ENCODE measurements at places on chromosomes 1 and 21.

DNA sequence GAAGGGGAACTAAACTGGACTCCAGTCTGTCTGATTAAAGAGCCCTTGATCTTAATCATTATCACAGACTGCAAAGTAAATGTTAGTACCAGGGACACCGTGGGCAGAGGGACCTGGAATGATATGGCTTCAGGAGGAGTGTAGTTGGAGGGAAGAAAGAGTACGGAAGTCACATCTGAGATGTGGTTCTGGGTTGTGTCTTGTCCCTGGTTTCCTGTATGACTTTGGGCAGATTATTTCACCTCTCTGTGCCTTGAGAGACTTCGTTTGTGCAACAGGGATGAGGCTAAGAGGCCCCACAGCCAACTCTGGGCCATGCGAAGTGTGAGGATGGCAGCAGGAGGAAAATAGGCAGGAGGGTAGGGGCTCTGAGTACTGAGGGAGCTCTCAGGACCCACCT, 76.1 kb upstream of the SLC2A1 start:
- DNase-seq, result no peak

DNA sequence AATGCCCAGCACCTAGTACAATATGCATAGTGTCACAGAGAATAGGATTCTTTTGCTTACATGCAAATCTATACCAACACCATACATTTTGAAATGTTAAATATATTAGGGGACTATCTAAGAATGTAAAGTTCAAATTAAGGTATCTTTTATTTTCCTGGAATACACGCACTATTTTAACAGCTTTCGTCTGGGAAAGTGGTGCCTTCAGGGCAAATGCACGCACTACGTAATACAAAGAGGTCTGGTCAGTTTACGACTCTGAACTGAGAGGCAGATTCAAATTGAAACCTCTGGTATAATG, 931 bp downstream of the FUBP1 start:
- DNase-seq, result no peak

DNA sequence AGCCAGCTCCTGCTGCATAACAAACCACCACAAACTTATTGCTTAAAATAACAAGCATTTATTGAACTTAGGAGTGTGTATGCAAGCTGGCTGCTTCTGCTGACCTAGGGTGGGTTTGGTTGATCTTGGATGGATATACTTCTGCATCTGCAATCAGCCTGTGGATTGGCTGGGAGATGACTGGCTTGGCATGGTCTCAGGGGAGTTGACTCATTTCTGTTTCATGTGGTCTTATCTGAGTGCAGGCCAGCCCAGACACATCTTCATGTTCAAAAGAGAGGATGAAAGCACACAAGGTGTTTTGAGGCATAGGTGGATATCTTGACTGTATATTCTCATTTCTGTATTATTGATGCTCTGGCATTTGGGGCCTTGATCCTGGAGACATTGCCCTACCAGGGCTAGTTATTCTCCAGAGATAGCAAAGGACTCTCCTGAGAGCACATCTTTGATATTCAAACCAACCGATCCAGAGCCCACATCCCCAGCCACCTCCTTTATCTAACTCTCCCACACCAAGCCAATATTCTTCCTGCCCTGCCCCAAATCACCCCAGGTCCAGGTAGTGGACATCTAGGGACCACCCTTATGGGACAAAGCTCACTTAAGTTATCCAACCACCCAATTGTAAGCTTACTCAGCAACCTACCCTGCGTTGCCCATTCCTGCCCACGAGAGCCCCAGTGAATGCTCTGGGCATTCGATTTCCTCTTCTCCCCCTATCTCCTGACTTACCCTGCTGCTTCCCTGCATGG, 350.8 kb downstream of the PTPRU start:
- no peak for DNase-seq

- DNase-seq, result no peak
These were observed 86.2 kb downstream of the TLR5 start for GRCh38 chr1:223056802-223057201.

GRCh38 chr1:178724728-178725465, at the start of gene RALGPS2:
TSS of gene RALGPS2 (plus strand) at chr1:178725244. CDS start at chr1:178776765, 51,521 bp downstream.
- peak; percentile 74 for DNase-seq

DNA sequence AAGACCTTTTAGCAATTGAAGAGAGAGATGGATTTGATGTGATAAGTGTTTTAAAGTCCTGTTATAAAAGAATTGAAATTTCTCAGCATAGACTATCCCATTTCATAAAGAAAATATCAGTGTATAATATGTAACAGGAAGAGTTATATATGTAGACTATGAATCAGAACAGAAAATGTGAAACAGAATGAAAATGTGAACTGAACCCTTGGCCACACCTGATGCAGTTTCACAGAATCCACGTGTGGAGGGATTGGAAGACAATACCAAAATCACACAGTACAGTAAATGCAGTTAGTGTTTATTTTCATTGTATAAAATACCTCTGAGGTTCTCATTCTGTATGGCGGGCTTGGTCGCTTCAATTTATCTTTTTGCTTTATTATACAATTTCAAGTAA, 9.9 kb upstream of the SLAMF1 start:
- no peak for DNase-seq

GRCh38 chr1:81505831-81506230, 294.9 kb upstream of the ADGRL2 start:
- DNase-seq, result no peak

DNA sequence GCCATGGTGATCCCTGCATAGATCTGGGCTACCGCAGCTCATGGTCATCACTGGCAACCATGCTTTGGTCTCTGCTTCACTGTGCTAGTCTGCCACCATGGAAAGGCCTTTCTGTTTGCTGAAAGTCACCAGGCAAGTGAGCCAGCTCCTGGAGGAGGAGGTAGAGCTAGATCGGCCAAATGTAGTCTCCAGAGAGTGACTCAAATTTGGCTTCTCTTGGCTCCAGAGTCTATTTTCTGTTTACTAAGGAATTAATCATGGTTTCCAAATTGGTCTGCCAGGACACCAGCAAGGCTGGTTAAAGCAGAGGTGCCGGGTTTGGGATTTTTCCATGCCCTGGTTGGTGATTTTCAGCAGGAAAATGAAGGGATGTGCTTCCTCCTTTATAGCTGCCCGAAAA, 52.7 kb upstream of the IVNS1ABP start:
- DNase-seq, result no peak

DNA sequence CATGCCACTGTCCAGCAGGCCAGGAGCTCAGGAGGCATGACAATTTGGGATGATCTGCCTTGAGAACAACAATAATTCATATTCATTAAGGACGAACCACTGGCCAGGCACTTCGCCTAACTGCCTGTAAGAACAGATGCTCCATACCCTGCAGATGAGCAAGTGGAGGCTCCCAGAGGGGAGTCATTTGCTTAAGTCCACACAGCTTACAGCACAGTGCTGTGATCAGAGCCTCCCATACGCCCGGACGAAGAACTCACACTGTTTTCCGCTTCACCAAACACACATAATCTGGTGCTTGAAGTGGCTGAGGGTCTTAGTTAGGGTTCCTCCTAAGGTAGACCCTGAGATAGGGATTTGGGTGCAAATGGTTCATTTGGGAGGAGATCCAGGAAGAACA, 93.4 kb upstream of the KLHDC7A start:
- DNase-seq, result no peak

DNA sequence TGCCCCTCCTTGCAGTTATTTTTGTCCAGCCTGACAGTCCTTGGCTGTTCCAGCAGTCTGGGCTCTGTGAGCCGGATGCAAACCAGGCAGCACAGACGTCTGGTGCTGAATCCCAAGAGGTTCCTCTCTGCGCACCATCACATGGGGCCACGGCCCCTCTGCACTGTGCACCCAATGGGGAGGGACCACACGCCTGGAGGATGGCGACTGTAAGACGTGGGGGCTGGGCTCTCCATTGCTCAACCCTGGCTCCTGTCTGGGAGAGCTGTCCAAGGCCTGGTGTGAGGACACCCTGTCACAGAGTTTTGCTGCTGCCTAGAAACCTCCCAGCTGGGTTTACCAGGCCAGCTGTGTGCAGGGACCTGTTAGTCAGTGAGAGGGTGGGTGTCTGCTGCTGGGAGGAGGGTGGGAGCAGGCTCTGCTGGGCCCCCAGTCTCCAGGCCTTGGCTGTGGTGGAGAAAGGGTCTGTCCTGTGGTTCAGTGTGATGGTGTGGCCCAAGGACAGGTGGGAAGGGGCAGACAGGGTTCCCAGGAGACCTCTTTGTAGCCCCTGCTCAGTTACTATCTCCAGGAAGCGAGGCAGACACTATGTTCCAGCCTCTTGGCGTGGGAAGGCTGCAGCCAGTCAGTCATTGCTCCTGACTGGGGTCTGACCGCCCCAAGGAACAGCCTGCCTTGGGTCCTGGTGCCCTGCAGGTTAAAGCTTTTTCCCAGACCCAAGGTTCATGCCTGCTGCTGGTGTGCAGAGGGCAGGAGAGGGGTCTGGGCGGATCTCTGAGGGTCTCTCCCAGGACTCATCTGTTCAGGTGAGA, 13.8 kb downstream of the HEYL start:
- peak; percentile 17 for DNase-seq

DNA sequence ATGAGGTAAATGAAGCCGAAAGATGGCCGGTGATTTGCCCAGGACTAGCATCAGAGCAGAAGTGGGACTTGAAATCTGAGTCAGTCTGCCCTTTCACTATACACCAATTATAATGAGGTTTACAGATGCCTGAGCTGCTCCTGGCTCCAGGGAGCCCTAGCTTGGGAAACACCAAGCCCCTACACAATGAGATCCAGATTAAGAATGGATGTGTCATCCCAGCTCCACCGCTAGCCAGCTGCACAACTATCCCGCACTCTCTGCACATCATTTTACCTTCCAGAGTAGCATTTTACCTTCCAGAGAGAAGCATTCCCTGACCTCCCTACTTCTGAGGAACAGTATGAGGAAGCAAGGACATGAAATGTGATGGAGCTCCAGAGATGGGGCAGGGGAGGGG, 27.0 kb downstream of the SERTAD4 start:
- no peak for DNase-seq

DNA sequence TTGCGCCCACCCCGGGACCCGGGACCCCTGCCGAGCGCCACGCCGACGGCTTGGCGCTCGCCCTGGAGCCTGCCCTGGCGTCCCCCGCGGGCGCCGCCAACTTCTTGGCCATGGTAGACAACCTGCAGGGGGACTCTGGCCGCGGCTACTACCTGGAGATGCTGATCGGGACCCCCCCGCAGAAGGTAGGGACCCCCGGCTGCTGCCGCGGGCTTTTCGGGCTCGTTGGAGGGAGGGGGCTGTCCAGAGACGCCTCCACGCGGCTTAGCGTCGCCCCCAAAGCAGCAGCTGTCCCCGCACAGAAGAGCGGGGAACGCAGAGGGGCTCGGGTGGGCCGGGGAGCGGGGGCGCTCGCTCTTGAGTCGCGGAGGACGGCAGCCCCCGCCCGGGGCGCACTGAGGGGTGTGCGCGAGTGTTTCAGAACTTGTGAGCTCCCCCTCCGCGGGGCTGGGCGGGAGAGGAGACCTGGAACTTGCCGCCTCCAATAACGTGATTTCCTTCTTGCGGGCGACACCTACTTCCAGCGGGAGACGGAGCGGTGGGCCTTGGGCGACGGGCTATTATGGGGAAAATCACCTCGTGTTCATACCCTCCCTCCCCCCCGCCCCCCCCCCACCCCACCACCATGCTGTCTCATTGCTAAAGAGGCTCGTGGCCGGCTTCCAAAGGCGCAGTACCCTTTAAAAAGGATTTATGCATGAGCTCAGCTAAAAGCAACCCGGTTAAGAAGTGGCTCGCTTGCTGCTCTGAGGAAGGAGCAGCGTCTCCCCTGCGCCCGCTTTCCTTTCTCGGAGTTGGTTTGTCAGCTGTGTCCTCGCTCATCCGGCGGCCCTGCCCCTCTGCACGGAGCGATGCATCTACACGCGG, 664 bp downstream of the BACE2 start:
- no peak for DNase-seq

GRCh38 chr1:22018583-22019559, 17.4 kb downstream of the CELA3A start:
- peak; percentile 89 for DNase-seq

GRCh38 chr1:208421486-208421885, 177.3 kb upstream of the PLXNA2 start:
- no peak for DNase-seq

- no peak for DNase-seq
These were observed 12.1 kb upstream of the ABL2 start for GRCh38 chr1:179241530-179242097.

GRCh38 chr1:92969517-92969916, 8.3 kb upstream of the DIPK1A start:
- no peak for DNase-seq

- DNase-seq, result no peak
These were observed 543.0 kb upstream of the PLXNA2 start for GRCh38 chr1:208787219-208787618.

GRCh38 chr1:21511579-21512522, 2.6 kb downstream of the ALPL start:
- DNase-seq, result peak; percentile 89

GRCh38 chr1:240136402-240136801, 44.7 kb downstream of the FMN2 start:
- DNase-seq, result peak; percentile 50

DNA sequence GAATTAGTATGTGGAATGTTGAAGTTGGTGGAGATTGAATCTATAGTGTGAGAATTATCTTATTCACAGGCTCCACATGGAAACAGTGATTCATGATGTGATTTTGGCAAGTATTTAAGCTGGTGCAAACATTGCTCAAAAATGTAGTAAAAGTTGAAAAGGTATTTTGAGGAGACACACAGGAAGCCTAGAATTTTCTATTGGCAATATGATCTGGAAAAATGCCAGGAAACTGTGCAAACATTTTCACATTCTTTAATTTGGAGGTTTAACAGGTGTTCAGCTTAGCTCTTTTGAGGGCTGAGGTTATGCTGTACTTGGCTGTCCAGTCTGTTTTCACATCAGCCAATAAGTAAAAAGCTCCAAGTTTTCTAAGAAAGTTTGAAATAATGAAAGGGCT, 327.3 kb downstream of the RWDD3 start:
- no peak for DNase-seq

- no peak for DNase-seq
These were observed 28.3 kb downstream of the TTC3 start for GRCh38 chr21:37101384-37101783.

DNA sequence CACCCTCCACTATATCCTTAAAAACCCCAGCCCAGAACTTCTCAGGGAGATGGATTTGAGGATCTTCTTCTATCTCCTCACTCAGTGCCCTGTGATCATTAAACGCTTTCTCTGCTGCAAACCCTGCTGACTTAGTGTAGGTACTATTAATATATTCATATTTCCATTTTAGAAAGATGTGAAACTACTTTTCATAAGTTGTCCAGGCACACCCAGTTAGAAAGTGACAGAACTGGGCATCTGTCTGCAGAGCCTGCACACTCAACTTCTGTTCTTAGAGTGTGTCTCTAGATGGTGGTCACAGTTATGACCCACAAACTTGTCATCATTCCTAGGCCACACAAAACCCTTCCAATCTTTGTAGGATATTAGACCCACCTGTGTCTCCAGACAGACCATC, 55.0 kb downstream of the FCRL5 start:
- no peak for DNase-seq

GRCh38 chr1:8536515-8536914, 218.6 kb downstream of the SLC45A1 start:
- no peak for DNase-seq

GRCh38 chr1:36941316-36941978, 92.9 kb downstream of the GRIK3 start:
- no peak for DNase-seq

DNA sequence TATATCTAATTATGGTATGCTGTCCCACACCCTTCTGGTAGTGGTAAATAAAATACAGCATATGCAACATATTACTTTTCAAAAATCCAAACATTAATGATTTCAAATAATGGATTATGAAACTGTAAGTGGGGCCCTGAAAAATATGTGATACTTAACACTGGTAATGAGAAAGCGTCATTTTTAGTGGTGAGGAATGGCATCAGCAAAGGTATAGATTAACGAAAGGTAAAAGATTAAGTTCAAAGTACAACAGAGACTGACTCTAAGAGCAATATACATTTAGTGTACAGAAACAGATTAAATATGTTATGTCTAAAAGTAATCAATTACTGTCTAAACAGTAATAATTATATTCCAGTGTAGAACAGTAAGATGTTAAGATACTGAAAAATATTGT, 194.1 kb downstream of the COL24A1 start:
- DNase-seq, result no peak
